HFFc6 (cell line): ENCODE measurements at places on chromosomes 3 and 15. TPM values are rescaled to one million over a fixed set of nuclear protein-coding genes. Genes with fewer than 3 reads are reported as not detected.
A peak's percentile ranks its signal among the peaks of the same experiment; 100 is the strongest.

MESP1 gene
- total RNA-seq, result 0.21 to 0.84 TPM (median 0.47 TPM) in 3 replicates

SEC62 gene
- 126 to 140 TPM (median 130 TPM) in 3 replicates for total RNA-seq

ITIH3 gene
- 0.39 to 0.94 TPM in 2 of 3 replicates, not detected in the other for total RNA-seq

ATP13A5 gene
- not detected in 3 replicates for total RNA-seq

IMPG2 gene
- total RNA-seq, result 0.03 and 0.06 TPM in 2 replicates

DNA sequence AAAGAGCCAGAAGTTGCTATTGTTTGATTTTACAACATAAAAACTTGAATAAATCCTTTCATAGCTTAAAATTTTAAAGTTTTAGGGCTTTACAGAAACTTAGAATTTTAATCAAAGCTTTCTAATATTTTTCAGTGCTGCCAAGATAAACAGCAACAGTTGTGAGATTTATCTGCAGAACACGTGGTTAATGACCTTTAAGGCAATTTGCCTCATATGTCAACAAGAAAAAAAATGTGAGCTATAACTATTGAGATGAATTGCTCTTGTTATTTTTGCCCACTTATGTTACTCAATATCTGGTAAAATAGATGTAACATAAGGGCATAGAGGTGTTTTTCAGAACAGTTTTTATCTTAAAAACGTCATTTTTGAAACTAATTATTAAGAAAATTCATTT lies 96.7 kb upstream of the NECTIN3 start:
- H3K4me1 ChIP-seq, result peaks cover 23% of the 10 kb centered on the region; the same call in 1 of the 2 replicates
- H3K4me3 ChIP-seq, result no peak overlapping the region
- no peak for DNase-seq

DNA sequence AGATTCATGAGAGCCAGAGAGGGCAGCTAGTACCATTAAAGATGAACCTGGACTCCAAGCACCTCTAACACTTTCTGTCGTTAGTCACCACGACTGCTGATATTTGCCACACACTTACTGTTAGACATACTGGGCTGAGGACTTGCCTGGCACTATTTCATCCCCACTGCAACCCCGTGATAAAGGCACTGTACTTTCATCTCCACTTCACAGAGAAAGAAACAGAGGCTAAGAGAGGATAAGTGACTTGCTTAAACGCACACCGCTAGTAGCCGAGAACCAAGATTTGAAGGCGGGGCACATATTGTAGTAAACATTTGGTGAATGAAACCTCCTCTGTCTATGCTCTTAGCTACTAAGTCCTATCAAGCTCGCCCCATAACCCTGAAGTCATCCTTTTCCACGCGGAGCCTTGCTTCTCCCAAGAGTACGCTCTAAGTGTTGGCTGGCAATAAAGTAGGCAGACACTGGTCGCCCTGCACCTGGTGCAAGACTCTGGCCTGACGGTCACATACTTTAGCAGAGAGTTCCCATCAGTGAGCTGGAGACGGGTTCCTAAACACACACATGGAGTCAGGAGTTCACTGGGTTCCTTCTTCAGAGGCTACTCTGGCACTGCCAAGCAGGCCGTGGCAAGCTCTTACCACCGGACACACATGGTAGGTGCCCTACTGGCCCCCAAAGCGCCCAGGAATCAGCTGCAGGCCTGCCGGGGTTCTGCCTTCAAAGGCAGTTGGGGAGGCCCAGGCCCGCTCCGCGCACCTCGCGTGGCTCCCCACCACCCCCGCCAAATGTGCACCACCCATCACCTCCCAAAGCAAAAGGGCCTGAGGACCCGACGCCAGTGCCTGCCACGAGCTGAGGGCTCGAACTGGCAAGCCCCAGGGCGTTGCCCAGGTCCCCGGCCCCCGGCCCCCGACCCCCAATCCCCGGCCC lies 951 bp downstream of the POMGNT2 start:
- DNase-seq, result no peak
- H3K4me1 ChIP-seq, result peaks cover 7% of the 10 kb centered on the region; the same call in 1 of the 2 replicates
- H3K27me3 ChIP-seq, result peaks cover 7% of the 10 kb centered on the region

DNA sequence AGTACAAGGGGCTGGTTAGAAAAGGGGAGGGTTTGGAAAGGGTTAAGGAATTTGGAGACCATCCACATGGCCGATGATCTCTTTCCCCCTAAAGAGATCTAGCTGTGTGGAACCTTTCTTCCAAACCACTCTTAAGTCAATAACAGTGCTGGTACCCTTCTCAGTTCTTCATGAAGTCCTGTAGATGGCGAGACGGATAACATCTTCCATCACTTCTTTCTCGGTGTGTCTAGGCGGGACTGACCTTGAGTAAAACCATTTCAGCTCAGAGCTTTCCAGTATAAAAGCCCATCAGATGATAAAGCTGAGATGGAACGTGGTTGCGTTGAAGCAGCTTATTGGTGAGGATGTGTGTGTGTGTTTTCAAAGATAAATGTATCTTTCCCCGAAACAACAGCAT lies 151.5 kb upstream of the BHLHE40 start:
- H3K4me3 ChIP-seq, result no peak overlapping the region
- H3K4me1 ChIP-seq, result peaks cover 47% of the 10 kb centered on the region
- no peaks in the 10 kb centered on the region for H3K27me3 ChIP-seq
- H3K36me3 ChIP-seq, result peaks cover 9% of the 10 kb centered on the region; the same call in 1 of the 2 replicates

GRCh38 chr3:111577113-111577512 lies 18.0 kb downstream of the ZBED2 start:
- H3K4me1 ChIP-seq, result peaks cover 52% of the 10 kb centered on the region
- H3K36me3 ChIP-seq, result no peaks in the 10 kb centered on the region
- DNase-seq, result no peak

DNA sequence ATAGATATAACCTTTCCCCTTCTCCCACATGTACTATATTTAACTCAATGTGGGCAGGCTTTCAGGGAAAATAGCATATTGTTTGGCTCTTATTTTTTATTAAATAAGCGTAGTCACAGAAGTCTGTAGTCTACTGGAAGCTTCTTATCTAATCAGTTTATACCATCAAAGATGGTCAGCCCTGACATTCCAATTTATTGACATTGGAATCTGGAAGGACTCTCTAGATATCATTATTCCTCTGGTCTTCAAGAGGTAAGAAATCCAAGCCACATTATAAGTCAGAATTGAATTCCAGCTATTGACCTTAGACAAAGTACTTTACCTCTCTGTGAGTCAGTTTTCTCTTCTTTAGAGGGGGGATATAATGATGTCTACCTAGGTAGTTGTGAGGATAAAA lies 38.5 kb upstream of the SCAANT1 start:
- peak overlapping the region; percentile 46; the same call in 1 of the 2 replicates for H3K27ac ChIP-seq
- no peaks in the 10 kb centered on the region for H3K27me3 ChIP-seq
- no peak for DNase-seq
- H3K4me3 ChIP-seq, result peak overlapping the region; percentile 31; the same call in 1 of the 2 replicates

GRCh38 chr3:24379936-24380335 lies 114.7 kb downstream of the THRB start:
- H3K4me3 ChIP-seq, result no peak overlapping the region
- DNase-seq, result no peak
- H3K36me3 ChIP-seq, result no peaks in the 10 kb centered on the region
- no peaks in the 10 kb centered on the region for H3K4me1 ChIP-seq
- H3K27me3 ChIP-seq, result peaks cover 2% of the 10 kb centered on the region; the same call in 1 of the 2 replicates
- no peak overlapping the region for H3K27ac ChIP-seq
